ENCODE measurements at places on chromosomes 11 and 22.

GRCh38 chr22:24376586-24376985, 50.8 kb upstream of the ADORA2A start:
- DNase-seq = no peak

DNA sequence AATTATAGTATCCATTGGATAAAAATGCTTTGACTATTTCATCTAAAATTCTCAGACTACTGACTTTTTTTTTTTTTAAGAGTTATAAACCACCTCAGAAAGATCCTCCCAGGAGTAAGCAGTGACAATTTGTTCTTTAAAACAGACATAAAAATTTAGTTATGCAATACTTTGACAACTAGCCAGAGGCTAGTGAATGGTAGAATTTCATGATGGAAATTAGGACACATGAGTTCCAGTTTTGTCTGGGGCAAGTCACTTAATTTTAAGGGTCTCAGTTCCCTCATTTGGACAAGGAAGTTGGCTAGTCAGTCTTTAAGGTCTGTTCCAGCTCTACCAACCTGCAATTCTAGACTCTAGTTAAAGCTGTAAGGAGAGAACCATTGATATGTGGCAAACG, 2.9 kb downstream of the IL18 start:
- DNase-seq = peak; percentile 8

DNA sequence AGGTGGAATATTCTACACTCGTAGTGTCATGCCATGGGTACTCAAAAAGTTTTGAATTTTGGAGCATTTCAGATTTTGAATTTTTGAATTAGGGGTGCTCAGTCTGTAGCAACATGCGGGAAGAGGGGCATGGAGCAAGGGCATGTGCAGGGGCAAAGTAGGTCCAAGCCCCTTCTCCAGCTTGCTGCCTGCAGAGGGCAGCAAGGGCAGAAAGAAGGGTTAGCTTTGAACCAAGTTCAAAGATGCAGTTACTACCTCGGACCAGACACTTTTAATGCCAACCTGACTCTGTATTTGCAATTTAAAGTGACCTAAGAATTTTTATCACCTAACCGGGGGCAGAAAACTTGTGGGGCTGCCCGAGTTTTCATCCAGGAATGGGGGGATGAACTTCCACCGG, 68.2 kb downstream of the CD82 start:
- no peak for DNase-seq

GRCh38 chr22:47846206-47846605, 1083.8 kb downstream of the TBC1D22A start:
- no peak for DNase-seq

DNA sequence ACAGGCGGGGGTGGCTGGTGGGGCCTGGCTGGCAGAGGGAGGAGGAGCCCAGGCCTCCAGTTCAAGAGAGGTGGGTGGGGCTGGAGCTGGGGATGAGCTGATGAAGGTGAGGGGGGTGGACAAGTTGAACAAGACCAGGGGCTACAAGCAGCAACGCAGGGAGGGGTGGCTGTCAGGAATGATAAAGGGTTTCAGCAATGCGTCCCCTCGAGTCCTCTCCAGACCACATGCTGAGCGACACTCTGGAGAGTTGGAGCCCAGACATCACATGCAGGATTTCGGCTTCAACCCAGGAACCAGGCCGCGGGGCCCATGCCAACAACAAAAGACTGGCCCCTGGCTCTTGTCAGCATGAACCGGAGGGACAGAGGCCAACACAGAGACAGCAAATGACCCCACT, 480.3 kb downstream of the BRD1 start:
- no peak for DNase-seq

- no peak for DNase-seq
These were observed 15.7 kb downstream of the TIMP3 start for GRCh38 chr22:32817137-32817730.

- no peak for DNase-seq
These were observed 73.4 kb downstream of the NCAPD3 start for GRCh38 chr11:134150195-134150903.

DNA sequence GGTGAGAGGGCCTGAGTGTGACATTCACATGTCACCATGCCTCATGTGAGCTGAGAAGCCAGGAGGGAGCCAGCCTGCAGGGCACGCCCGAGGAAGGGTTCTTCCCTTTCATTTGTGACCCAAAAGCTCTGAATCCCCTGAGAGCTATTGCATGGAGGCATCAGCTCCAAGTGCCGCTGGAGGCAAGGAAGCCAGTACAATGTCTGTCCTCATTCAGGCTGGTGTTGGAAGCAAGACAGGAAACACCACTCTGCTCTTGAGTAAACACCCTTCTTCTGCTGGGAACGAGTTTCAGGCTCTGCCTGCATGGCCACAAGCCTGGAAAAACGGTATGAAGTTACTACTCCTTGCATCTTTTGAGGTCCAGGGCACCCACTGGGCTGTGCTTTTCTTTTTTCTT, 83.8 kb upstream of the LARGE1 start:
- no peak for DNase-seq

DNA sequence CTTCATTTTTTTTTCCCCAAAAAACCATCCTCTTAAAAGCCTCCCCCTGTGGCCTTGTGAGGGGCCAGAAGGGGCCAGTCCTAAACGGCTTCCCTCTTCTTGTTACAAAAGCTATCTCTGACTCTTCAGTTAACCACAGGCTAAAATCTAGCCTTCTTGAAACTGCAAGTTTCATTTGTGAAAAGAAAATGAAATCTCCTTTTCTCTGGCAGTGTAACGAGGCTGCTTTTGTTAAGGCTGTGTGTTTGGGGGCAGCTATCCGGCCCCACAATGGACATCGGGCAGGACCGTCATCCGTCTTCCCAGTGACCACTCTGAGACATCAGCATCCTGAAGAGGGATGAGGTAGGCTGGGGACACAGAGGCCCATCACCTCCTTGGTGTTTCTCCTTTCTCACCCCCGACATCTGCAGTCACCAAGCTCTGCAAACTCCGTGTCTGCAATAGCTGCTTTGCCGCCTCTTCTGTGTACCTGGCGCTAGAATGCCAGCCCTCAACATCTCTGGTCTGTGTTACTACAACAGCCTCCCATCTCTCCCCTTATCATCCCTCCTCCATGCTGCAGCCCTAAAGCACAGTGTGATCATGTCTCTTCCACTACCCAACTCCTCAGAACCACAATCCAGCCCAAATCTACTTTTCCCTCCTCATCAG, 94.0 kb downstream of the RCN1 start:
- DNase-seq = no peak

DNA sequence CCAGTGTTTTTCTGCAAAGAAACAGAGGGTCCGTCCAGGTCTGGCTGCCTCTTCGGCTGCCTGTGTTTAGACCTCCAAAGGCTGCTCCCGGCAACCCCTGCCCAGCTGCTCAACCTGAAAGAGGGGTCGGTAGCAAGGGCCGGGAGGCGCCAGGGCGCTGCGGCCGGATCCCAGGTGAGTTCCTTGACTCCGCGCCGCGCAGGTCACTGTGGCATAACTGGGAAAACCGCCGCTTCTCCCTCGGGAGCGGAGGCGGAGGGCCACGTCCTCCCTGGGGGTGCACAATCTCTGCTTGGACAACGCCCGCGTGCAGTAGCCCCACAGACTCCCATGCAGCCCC, 1.0 kb upstream of the BRSK2 start:
- DNase-seq = peak; percentile 13

DNA sequence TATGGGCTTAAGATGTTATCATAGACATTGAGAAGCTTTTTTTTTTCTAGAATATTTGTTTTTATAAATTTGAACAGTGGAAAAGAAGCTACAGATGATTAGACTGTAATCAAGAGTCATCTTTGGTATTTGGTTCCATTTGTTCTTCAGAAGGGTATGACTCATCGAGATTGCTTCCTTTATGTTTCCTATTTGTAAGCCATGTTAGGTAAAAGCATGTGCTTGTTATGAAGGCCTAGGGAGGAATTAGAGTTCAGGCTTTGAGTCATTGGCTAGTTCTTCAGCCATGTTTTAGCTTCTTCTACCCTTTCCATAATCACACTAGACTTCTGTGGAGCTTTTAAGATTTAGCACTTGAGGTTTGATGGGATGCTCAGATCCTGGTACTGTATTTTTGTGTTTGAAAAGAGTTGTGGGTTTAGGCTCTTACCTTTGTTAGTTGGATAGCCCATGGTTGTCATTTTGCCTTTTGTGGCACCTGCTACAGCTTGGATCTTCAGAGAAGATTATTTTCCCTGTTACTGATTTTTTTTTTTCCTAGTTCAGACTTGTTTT, 44.3 kb downstream of the POLD3 start:
- peak; percentile 84 for DNase-seq

DNA sequence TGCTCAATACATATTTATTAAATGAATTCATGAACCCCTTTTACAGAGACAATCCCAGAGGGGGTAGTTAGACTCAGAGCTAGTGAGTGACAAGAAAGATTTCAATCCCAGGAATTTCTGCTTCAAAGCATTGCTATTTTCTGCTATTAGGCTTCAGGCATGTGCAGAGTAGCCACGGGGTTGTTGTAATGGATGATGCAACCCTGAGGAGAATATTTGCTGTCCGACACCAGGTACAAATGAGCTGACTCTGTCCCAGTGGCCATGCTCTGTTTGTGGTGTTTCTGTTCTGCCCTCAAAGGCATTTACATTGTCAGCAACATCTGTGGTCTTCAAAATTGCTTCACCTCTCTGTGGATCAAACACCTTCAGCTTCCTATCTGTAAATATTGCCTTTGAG, 102.6 kb downstream of the CSNK2A3 start:
- peak; percentile 37 for DNase-seq

DNA sequence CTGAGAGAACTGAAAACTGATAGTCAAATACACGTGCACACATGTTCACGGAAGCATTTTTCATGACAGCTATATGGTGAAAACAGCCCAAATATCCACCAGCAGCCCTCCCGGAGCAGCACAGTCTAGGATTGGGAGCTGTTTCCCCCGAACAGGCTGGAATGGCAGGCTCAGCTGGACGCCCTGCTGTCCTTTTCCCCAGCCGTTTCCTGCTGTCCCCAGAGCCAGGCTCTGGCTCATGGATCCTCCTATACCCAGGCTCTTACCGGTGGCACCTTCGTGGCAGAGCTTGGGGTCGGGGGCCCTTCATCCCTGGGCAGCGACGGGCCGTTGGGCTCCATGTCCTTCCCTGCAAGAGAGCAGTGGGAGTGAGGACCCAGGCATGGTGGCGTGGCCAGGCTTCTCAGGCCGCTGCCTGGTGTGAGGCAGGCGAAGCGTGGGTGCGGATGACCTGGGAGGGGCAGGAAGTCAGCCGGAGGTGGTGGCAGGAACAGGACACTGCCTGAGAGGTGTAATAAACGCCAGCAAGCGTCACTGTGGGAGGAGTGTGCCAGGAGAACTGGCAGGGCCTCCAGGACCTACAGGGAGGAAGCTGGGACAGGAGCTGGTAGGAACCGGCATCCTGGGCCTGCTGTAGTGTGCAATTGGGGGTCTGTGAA, 38.8 kb downstream of the OSBPL5 start:
- no peak for DNase-seq

DNA sequence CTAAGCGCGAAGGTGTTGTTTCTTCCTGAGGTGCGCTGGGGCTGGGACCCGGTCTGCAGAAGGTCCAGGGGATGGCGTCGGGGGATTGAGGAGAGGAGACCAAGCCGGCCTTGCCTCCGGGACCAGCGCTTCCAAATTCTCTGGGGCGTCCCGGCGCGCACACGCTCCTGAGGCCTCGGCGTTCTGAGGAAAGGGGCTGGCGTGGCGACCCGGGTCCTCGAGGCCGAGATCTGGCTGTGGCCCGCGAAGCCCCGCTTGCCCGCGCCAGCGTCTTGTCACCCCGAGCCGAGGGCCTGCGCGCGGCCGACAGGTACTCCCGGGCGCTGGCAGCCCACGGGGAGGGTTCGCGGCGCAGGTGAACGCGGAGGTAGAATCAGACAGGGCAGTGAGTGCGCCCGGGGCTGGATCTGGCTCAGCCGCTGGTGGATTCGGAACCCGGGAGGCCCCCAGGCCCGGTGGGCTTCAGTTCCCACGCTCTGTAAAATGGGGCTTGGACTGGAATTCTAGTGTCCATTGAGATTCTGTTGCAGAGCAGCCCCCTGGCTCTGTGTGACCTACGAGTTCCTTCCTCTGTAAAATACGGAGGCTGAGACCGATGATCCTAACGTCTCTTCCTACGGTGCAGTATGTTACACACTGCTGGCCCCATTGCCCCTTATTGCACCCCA, 14.7 kb downstream of the SSH3 start:
- no peak for DNase-seq

- no peak for DNase-seq
These were observed 34.4 kb upstream of the TECTA start for GRCh38 chr11:121066623-121067022.

GRCh38 chr11:77800449-77800848, 20.1 kb downstream of the RSF1 start:
- no peak for DNase-seq

GRCh38 chr11:110935018-110935640, 222.9 kb upstream of the ARHGAP20 start:
- DNase-seq = no peak

DNA sequence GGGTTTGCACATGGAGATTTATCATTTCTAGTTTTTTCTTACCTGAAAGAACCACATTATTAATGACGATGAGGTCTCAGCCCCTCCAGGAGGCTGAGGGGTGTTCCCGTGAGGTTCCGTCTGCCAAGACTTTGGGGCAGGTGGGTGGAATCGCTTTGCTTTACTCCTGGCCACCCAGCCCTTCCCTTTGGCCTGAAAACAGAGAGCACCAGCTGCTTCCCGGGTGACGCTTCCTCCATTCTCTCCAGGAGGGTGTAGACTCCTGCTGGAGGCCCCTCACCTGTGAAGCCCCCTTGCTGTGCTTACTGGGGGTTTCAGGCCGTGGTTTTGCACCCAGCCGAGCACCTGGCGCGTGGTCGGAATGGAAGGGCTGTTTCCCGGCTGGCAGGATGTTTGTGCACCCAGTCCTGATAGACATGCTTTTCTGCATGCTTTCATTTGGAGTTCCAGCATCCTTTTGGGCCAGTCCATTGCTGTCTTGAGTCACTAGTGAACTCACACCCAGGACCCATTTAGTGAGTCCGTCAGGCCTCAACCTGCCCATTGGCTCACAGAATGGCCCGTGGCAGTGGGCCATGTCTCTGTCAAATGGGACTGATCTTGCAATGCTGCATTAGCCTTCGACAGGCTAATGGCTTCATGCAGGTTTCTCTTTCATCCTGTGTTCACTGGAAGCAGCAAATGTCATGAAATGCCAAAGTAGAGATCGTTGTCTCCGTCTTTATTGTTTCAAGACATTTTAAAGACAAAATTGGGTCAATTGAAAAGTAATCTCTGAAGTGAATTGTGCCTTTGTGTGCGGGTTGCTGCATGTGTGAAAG, 360.8 kb downstream of the TBC1D22A start:
- DNase-seq = no peak

DNA sequence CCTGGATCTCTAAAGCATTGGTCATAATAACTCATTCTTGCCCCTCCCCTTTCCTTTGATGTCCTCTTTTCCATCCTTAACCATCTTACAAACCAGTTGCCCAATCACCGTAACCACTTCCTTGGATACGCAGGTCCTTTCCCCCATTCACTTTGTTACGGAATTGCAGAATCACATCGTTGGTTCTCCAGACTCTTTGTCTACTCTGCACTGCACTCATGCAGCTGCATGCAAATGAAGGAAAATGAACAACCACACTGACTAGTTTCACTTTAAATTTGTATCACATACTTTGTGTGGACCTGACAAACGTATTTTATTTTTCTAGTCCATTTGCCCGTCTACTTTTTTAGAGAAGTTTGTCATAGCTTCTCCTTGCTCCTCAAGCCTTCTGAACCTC, 69.9 kb downstream of the SLC5A12 start:
- no peak for DNase-seq

GRCh38 chr11:14308114-14308896, 50.7 kb downstream of the RRAS2 start:
- DNase-seq = peak; percentile 55

- DNase-seq = peak; percentile 21
These were observed 965 bp downstream of the OR9Q1 start for GRCh38 chr11:58024601-58025091.

GRCh38 chr22:29109822-29110221, 37.0 kb downstream of the KREMEN1 start:
- no peak for DNase-seq

GRCh38 chr11:111565114-111565720, 24.7 kb downstream of the LAYN start:
- DNase-seq = peak; percentile 82
